Stimulated activated CD8-positive, alpha-beta memory T cell treated with anti-CD3 and anti-CD28 coated beads, Interleukin-15, amount 100 ng/mL, for 4 hours (primary cell): ENCODE measurements at places on chromosomes 13 and 19.

DNA sequence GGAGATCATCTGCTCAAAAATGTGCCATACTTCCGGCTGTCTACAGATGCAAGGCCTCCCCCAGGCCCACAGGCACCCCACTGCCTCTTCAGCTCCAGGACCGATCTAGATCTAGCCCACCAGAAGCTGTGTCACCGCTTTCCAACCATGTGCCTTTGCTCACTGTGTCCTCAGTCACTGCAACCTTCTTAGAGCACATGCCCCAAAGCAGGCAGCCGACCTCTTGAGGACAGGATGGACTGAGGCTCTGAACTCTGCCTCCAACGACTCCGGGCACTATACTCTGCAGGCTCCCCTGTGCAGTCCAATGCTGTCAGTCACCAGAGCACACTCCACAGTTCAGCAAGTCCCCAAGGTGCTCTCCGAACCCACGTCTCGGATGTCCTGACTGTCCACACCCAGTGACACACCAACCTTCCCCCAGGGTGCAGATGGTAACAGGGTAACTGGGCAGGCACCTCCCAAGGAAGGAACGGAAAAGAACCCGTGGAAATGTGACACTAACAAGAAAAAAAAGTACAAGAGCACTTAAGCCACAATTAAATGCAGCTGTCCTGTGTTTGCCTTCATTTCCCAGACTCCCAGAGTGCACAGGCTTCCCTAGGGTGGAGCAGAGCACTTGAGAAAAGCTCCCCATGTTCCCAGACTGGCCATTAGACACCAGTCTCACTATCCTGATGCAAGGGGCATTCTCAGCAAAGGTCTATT is 4.8 kb downstream of the STK24 start:
- no peak for DNase-seq

- no peak for DNase-seq
Measured at GRCh38 chr13:104975272-104975671, 1560.2 kb downstream of the EFNB2 start.

DNA sequence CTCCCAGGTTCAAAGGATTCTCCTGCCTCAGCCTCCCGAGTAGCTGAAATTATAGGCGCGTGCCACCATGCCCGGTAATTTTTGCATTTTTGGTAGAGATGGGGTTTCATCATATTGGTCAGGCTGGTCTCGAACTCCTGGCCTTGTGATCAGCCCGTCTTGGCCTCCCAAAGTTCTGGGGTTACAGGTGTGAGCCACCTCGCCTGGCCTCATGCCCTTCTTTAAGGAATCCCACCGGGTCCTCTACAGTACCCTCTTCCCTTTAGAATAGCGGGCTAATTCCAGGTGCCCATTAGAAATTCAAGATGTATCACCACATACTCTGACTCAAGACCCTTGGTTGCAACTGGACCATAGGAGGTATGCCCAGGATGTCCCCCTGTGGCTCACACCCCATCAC is 74.2 kb upstream of the ZNF536 start:
- no peak for DNase-seq

- DNase-seq = no peak
Measured at GRCh38 chr19:40377876-40378385, 12.1 kb downstream of the HIPK4 start.

GRCh38 chr19:13112555-13112954 is 4.0 kb downstream of the TRMT1 start:
- no peak for DNase-seq

DNA sequence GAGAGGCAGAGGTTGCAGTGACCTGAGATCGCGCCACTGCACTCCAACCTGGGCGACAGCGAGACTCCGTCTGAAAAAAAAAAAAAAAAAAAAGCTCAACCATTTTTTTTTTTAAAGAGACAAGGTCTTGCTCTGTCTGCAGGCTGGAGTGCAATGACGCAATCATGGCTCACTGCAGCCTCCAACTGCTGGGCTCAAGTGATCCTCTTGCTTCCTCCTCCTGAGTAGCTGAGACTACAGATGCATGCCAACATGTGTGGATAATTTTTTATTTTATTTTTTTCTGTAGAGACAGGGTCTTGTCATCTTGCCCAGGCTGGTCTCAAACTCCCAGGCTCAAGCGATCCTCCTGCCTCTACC is 10.3 kb downstream of the EHD2 start:
- DNase-seq = no peak

DNA sequence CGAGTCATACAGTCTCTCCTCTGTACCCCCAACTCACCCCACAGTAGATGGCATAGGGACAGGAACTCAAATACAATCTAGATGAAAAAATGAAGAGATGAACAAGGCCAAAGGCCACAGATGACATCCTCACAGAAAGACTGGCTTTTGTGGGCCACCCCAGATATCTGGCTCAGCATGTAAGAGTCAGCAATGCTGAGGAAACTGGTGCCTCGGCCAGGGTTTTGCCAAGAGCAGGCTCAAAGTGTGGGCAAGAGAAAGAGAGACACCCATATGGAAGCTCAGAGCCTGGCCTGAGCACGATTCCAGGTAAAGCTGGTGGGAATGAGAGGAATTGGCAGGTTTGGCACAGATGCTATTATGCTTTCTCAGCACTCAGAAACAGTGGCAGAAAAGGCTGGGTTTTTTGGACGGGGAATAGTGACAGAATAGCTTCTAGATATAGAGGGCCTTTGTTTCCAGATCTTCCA is 460.6 kb downstream of the FOXO1 start:
- DNase-seq = no peak
